H4 (cell line): ENCODE measurements at places on chromosomes 1 and 21. TPM values are rescaled to one million over a fixed set of nuclear protein-coding genes. Genes with fewer than 3 reads are reported as not detected.

- no peak for DNase-seq
These were observed 14.9 kb upstream of the MACF1 start for GRCh38 chr1:39189592-39190041.

- DNase-seq, result no peak
These were observed 17.9 kb downstream of the SLC9A1 start for GRCh38 chr1:27136998-27137542.

GRCh38 chr1:229759586-229759985 lies 133.5 kb downstream of the URB2 start:
- no peak for DNase-seq

DNA sequence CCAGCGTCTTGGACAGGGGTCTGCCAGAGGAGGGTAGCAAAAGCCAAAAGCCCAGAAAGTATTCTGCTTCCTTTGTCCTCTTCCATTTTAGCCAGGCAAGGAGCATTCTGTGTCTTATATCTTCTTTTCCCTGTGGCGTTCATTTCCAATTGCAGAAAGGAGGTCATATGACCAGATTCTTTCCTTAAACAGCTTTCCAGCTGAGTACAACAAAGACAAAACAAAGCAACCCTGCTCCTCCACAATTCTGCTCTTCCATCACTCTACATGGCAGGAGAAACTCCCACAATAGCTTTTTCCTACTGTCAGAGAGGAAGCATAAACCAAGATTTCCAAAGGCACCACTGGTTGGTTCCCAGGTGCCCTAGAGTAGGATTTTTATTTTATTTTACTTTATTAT lies 19.7 kb downstream of the ENSA start:
- DNase-seq, result no peak

DNA sequence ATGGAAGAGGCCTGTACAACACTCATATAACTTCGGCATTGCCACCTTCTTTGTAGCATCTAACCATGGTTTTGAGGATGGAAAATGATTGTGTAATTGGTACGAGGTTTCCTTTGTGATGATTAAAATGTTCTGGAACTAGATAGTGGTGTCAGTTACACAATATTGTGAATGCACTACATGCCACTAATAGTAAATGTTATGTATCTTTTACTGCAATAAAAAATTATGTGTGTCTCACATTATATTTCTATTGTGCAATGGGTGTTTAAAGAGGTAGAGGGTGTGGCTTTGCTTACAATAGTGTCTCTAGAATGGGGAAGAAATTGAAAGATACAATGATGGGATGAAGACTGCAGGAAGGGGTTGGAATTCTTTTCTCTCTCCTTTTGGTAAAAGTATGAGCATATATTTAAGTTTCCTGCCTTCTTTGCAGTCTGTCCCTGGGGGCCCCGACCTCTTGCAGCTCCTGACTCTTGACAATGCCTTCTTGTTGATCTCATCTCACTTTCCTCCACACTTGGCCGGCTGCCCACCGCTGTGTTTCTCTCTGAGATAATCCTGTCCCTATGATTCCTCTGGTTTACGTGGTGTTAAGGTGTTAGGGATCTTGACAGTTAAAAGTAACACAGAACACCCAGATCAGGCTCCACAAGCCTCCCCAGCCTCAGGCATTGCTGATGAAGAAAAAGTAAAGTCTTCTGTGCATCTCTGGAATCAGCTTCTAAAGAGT lies 39.3 kb downstream of the MTARC1 start:
- DNase-seq, result no peak

DNA sequence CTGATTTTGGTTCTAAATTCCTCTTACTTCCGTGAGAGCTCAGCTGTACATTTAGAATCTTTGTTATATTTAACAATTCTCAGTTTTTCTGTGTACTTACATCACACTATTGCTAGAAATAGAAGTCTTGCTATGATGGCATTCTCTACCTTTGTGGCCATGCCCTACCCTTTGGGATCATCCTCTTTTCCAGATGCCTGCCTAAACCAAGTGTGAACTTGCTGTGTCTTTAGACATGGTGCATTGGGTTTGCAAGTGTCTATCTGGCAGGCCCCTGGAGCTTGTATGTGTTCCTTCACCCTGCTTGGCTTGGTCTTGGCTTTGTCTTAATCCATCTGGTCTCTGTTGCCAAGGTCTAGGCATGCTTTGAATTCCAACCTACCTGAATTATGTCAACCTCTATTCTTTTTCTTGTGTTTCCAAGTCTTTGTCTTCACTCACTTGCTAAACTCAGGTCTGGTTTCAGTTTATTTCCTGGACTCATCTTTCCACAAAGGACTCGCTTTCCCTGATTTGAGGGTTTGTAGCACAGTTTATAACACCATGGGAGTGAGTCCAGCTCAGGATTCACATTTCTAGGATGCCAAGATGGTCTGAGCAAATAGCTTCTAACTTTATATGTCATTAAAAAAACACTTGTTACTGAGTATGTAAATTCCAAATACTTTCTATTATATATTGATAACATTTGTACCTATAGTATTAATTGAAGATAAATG lies 20.6 kb upstream of the APOBEC4 start:
- no peak for DNase-seq

DNA sequence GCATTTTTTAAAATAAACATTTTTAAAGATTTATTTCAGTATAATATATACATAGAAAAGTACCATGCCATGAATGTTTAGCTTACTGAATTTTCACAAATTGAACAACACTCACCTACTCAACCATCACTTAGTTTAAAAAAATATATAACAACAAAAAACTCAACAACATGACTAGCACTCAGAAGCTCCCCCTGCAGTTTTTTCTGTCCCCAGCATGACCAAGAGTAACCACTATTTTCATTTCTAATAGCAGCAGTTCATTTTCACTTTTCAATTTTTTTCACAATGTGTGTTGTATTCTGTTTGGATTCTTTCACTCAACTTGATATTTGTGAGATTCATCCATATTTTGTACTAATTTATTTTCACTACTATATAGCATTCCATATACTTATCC lies 162.3 kb upstream of the POGK start:
- no peak for DNase-seq

DNA sequence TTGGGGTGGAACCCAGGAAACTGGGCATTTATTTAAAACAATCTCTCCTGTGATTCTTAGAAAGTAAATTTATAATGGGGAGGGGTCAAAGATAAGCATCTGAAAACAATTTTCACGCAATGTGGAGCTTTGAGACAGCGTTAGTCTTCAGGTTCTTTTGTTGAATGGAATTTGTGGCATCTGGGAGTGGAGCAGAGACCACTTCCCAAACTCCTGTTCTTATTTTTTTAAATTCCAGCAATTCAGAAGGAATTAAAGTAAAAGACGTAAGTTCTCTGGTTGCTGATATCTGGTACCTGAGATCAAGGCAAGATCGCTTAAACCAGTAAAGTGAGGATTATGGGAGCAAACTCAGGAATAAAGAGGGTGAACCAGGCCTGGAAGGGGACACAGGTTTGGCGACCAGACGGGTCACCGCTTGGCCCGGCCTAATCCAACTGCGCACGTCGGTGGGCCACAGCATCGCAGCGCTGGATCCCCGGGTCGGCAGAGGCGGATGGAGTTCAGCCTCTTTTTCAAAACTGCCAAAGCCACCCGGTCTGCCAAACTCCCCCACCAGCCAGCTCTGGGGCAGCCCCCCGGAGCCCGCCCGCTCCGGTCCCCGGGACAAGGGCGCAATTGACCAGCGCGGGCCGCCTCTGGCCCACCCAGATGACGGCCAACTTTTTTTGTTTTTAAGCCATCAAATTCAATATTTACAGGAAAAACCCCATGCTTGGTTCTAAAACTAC lies 754 bp upstream of the PDPN start:
- no peak for DNase-seq

MATN1 gene
- total RNA-seq, result 0.06 and 0.51 TPM in 2 replicates

SLAMF9 gene
- total RNA-seq, result 2.2 TPM in 1 of 2 replicates, not detected in the other

TSTD1 gene
- not detected in 2 replicates for total RNA-seq
